ENCODE measurements at places on chromosomes 11 and 22.

DNA sequence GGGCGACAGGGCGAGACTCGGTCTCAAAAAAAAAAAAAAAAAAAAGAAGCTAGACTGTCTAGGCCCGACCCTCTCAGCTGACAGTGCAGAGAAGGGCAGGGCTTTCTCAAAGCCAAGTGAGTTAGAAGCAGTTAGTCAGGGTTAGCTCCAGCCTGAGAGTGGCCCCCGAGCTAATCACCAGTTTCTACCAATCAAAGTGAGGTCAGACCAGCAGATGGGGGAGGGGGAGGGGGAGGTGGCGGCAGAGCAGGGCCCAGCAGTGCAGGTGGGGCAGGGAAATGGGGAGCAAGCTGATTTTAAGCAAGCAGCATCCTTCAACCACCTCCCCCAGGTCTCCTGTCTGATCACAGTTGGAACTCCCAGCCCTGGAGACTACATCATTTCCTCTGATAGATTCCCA, 55.3 kb upstream of the PRR5 start:
- no peak for DNase-seq

DNA sequence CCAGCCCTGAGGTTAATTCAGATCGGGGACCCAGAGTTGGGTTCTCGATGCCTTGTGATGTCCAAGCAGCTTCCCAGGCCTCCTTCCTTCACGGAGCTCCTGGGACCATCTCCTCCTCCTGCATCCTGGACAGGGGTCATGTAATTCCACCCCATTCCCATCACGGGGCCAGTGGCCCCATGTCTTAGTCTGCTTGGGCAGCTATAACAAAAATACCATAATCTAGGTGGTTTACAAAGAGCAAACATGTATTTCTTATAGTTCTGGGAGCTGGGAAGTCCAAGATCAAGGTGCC, 41.7 kb upstream of the PRDM11 start:
- DNase-seq = no peak

GRCh38 chr11:78419327-78419726, 1.7 kb upstream of the GAB2 start:
- no peak for DNase-seq

GRCh38 chr11:8832571-8833260, 78.3 kb upstream of the AKIP1 start:
- DNase-seq = no peak

GRCh38 chr11:116946414-116946813, 109.0 kb upstream of the APOA1 start:
- DNase-seq = no peak

DNA sequence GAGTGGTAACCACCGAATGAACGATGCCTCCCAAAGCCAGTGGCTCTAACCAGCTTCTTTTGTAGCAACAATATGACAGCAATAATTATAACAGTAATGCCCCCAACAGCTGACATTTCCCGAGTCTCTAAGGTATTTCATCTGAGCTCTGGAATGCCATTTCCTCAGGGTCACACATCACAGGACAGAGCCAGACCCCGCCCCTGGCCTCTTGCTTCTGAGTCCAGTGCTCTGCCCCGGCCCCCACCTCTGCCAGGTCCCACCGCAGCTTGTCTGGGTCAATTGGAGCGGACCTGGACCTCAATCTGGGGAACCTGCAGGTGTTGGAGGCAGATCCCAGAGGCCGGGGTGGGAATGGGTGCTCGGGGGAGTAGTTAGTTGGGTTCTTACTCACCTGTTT, 63.8 kb downstream of the IGLL1 start:
- no peak for DNase-seq

- no peak for DNase-seq
Observed at GRCh38 chr11:33779849-33780528, 5.7 kb upstream of the FBXO3 start.

GRCh38 chr22:31586137-31586920, 75.7 kb downstream of the PISD start:
- no peak for DNase-seq

- DNase-seq = no peak
Observed at GRCh38 chr11:128686745-128687177, 7.1 kb upstream of the FLI1 start.

- no peak for DNase-seq
Observed at GRCh38 chr11:58285483-58286040, 17.5 kb upstream of the OR10W1 start.

DNA sequence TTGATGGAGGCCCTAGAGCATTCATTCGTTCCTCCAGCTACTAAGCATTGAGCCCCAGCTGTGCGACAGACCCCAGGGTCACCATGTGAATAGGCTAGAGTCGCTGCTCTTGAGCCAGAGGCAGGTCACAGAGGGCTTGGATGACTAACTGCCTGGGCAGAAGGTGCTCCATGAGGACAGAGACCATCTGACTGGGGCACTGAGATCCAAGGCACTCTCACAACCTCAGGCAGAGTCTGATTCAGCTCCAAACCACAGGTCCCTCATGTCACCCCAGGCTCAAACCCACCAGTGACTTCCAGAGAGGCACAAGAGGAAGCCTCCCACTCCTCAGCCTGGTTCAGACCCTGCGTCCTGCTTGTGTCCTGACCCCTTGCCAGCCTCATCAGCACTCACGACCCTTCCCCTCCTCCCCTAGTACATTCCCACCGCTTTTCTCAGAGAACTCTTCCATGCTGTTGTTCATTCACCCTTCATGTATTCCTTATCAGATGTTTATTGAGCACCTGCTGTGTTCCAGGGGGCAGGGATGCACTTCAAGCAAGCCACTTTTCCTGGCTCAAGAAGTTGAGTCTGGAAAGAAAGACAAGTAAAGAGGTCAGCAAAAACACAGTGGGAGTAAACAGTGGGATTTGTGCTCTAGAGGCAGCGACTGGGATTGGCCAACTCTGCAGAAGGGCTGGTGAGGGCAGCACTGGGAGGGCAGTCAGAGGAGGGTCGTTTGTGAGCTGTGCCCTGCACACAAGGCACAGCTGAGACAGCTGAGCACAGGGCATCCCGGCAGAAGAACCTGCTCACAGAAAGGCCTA, 9.3 kb downstream of the OAF start:
- DNase-seq = no peak

- no peak for DNase-seq
Observed at GRCh38 chr11:26823963-26824362, 102.1 kb upstream of the SLC5A12 start.

GRCh38 chr22:38782402-38783094, 11.4 kb downstream of the DNAL4 start:
- no peak for DNase-seq

- no peak for DNase-seq
Observed at GRCh38 chr11:36013950-36014897, 70.4 kb downstream of the LDLRAD3 start.

GRCh38 chr11:10379022-10379421, 74.1 kb downstream of the ADM start:
- DNase-seq = no peak

DNA sequence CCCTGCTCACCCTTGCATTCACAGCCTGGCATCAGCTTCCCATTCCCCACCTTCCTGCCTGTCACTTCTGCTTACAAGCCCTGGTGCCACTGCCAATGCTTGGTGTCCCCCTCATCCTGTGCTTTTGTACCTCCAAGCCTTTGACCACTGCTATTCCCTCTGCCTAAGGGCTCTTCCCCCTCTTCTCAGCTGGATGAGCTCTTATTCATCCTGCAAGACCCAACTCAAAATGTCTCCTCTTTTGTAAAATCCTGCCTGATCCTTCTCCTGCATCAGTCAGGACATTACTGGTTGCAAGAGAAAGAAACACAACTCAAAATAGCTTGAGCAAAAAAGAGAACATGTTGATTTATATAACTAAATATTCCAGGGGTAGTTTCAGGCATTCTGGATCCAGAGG, 66.9 kb upstream of the TCF20 start:
- no peak for DNase-seq

- DNase-seq = no peak
Observed at GRCh38 chr11:43693731-43694130, 13.2 kb downstream of the HSD17B12 start.

- DNase-seq = no peak
Observed at GRCh38 chr22:21933910-21934309, 18.7 kb downstream of the PPM1F start.

DNA sequence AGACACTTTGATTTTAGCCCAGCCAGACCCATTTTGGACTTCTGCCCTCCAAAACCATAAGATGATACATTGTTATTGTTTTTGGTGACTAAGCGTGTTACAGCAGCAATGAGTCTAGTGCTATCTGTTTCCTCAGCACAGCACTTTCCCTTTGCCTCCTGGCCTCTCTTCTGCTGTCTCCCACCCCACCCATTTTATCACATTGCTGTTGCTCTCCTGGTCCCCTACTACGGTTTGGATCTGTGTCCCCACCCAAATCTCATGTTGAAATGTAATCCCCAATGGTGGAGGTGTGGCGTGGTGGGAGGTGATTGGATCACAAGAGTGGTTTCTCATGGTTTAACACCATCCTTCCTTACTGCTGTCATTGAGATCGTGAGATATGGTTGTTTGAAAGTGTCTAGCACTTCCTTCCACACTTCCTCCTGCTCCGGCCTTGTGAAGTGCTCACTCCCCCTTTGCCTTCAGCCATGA, 59.8 kb upstream of the CD82 start:
- no peak for DNase-seq
